ENCODE measurements at places on chromosomes 7 and 10. TPM values are rescaled to one million over a fixed set of nuclear protein-coding genes. Genes with fewer than 3 reads are reported as not detected.

Gene FAM25C
- not detected for total RNA-seq

Gene SYT15
- total RNA-seq = 0.24 TPM

Gene HMX2
- total RNA-seq = not detected

Gene CPA1
- not detected for total RNA-seq

Gene C7orf33
- total RNA-seq = not detected

Gene MYO1G
- total RNA-seq = 0.13 TPM

Gene NKX2-3
- total RNA-seq = not detected

Gene PPP1R17
- total RNA-seq = not detected

Gene TRRAP
- total RNA-seq = 22.5 TPM

Gene CROT
- 8.2 TPM for total RNA-seq

Gene FAM171A1
- 25.1 TPM for total RNA-seq

Gene STEAP1
- 30.1 TPM for total RNA-seq

Gene MLXIPL
- not detected for total RNA-seq

Gene TDRD1
- total RNA-seq = not detected

Gene NOC3L
- 19.1 TPM for total RNA-seq
